Heart right ventricle (tissue), 16 donors: ENCODE measurements at places on chromosomes 3 and 15. TPM values are rescaled to one million over a fixed set of nuclear protein-coding genes. Genes with fewer than 3 reads are reported as not detected.

- DNase-seq = no peak
Measured at GRCh38 chr3:10763817-10764258, 52.2 kb upstream of the SLC6A11 start.

DNA sequence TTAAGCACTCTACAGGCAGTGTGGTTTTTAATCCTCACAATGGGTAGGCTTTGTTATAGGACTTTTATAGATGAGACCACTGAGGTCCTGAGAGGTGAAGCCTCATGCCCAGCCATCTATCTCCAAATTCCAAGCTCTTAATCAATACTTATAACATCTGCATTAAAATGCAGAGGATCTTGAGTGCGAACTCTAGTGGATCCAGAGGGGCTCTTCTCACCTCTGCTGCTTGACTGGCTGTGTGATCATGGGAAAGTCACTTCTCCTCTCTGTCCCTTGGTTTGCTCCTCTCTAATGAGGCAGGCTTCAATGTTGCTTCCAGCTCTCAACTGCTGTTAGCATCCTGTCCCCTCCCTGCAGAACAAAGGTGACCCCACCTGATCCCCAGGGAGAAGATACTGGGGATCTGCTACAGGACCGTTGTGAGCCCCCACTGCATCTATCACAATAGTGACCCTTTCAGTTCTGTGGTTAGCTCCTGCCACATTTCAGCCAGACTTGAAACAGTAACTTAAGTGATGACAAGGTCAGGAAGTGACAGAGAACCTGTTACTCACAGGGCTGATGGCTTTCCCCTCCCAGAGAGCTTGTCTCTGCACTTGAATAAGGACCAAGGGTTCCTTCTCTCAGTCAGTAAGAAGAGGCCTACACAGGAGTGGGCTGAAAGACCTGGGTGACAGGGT, 1.3 kb downstream of the SLC27A2 start:
- no peak for DNase-seq

GRCh38 chr3:197674741-197675562, 61.8 kb downstream of the RUBCN start:
- no peak for DNase-seq

GRCh38 chr3:107943786-107944523, 146.9 kb downstream of the CD47 start:
- DNase-seq = no peak

DNA sequence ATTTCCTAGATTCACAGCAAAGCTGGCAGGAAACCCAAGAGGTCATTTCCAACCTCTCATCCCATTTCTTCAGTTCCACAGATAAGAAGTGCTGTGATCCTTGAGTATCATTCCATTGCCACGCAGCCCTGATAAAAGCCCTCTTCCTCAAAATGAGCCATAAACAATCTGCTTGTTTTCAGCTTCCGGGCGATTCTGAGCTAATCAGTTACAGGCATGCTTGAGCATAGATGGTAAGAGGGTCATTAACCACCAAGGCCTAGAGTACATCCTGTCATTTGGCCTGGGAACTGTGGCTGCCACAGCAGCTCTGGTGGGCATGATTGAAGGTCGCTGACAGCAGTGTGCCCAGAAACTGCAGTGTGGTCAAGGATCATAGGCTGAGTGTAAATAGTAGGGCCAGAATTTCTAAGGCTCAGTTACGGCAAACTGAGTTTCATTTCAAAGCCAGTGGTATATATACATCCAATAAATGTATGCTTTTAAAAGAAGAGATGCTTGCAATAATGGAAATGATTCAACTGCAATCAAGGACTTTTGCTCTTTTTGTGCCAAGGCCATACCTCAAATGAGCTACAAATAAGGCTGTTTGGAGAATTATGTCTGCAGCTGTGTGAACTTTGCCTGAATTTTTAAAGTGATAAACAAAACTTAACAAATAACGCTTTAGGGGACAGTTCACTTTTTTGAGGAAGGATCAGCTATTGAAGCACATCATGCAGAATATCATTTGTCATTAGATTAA, 47.3 kb downstream of the P3H2 start:
- no peak for DNase-seq

GRCh38 chr3:124034016-124034843, 42.3 kb upstream of the ROPN1 start:
- peak; percentile 10 for DNase-seq

GRCh38 chr3:31358473-31359070, 174.2 kb upstream of the STT3B start:
- DNase-seq = no peak

- no peak for DNase-seq
Measured at GRCh38 chr3:48143992-48144391, 44.2 kb downstream of the CDC25A start.

DNA sequence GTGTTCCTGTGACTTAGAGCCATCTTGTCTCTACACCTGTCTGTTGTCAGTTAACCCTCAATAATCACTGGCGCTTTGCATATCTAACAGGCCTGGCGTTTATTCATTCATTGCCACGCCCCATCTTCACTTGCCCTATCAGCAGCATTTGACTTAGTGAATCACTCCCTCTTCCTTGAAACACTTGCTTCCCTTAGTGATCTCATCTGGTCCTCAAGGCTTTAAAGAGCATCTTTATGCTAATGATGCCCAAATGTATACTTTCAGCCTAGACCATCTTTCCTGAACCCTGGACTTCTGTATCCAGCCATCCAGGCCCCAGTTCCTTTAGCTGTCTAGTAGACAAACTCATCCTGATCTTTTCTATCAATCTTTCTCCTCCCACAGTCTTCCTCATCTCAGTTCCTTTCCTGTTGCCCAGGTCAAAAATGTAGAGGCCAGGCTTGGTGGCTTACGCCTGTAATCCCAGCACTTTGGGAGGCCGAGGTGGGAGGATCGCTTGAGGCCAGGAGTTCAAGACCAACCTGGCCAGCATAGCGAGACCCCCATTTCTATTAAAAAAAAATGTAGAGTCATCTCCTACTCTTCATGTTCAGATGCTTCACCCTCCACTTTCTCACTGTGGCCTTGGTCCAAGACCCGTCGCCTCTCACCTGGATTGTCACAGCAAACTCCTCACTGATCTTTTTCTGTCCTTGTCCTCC, 1.4 kb upstream of the IGDCC4 start:
- no peak for DNase-seq

GRCh38 chr15:74426404-74427281, 7.1 kb downstream of the SEMA7A start:
- no peak for DNase-seq

DNA sequence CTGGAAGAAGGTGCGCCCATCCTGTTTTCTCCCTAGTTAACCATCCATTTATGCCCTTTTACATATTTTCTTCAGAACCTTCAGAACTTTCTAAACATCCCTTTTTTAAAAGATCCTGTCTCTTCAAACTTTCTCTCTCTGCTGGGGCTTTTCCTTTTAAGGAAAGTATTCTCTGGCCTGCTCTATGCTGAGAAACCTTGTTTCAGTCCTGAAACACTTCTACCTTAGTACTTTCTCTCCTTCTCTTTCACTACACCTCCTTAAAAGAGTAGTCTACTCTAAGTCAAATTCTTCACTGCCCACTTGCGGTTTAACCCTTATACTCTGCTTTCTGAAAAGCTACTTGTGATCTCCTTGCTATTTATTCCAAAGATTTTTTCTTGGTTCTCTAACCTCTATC, 65.6 kb upstream of the SLC12A8 start:
- no peak for DNase-seq

DNA sequence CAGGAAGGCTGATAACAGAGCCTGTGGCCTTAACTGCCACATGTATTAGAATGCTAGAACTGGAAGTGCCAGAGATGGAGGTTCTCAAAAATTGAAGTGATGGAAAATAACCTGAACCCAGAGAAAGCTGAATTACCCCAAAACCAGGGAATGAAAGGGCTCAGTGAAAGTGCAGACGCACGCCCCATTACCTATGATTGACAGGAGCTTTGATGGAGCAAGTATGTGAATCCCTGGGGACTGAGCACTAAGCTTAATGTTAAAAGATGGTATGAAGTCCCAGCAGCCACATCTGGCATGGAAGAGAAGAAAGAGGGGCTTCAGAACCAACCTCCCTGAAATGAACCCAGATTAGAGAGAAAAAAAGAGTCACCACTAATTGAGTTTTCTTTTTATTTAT, 118.4 kb upstream of the FHIT start:
- no peak for DNase-seq

DNA sequence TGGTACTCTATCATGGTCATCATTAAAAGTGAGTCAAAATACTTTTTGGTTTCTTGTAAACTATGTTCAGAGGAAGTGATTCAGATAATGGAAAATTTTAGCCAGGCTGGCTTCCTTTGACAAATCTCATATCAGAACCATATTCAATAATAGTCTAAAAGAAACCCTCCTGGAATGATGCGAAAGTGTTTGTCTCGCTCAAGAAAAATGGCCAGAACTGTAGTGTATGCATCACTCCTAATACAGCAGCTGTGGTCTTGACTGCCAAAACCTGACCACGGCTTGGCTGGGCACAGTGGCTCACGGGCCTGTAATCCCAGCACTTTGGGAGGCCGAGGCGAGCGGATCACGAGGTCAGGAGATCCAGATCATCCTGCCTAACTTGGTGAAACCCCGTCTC, 35.6 kb upstream of the KCNMB2 start:
- DNase-seq = no peak

DNA sequence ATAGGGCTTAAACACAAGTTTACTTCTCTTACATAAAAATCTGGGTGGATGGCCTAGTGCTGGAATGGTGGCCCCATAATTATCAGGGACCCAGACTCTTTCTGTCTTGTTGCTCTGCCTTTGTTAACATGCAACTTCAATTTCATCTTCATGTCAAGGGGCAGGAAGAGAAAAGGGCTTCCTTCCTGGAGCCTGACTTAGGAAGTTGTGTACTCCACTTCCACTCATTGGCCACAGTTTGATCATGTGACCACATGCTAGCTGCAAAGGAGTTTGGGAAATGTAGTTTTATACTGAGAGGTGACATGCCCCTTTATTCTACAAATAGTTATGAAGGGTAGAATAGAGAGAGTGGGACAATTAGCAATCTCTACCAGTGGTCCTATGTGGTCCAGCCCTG, 39.3 kb downstream of the RHCG start:
- DNase-seq = no peak

DAPK2 gene
- 33.0 TPM for polyA plus RNA-seq

ZNF35 gene
- 4.1 TPM for polyA plus RNA-seq

PEX5L gene
- 0.07 TPM for polyA plus RNA-seq

HRG gene
- not detected for polyA plus RNA-seq

HTR3C gene
- not detected for polyA plus RNA-seq

SLCO2A1 gene
- polyA plus RNA-seq = 13.4 TPM

CERS3 gene
- 0.03 TPM for polyA plus RNA-seq

GPR27 gene
- polyA plus RNA-seq = 0.26 TPM
